ENCODE measurements at places on chromosomes 1 and 21.

DNA sequence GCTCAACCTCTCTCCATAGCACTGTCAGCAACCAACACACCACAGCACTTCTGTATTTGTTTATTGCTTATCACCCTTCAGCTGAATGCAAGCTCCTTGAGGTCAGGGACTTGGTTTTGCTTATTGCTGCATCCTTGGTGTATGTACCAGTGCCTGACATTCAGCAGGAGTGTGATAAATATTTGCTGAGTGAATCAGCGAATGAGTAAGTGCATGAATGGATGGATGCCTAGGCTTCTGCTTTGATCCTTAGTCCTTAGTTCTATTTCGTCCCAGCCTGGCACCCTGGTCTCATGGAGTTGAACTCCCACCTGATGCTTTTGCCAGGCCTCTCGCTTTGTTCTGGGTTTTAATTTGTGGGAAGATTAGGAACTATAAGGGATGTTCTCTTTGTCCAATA is 88.2 kb downstream of the ZSCAN20 start:
- DNase-seq, result no peak

GRCh38 chr1:180842491-180843275 is 70.0 kb upstream of the KIAA1614 start:
- DNase-seq, result no peak

GRCh38 chr1:91172541-91172940 is 150.7 kb upstream of the ZNF644 start:
- DNase-seq, result no peak

DNA sequence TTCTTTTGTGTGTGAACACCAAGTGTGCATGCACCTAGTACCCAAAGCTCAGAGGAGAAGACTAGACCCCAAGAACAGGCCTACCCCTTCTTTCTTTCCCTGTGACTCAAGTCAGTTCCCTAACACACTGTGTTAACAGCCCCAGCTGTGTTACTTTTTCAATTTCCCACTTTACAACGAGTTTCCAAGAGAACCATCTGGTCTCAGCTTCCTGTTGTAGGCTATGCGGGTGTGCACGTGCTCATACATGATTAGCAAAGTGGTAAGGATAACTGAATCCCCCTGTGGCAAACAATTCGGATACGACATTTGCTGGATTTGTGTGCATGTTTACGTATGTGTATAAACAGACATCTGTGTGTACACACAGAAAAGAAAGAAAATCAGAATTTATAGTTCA is 17.9 kb downstream of the IFNAR2 start:
- no peak for DNase-seq

DNA sequence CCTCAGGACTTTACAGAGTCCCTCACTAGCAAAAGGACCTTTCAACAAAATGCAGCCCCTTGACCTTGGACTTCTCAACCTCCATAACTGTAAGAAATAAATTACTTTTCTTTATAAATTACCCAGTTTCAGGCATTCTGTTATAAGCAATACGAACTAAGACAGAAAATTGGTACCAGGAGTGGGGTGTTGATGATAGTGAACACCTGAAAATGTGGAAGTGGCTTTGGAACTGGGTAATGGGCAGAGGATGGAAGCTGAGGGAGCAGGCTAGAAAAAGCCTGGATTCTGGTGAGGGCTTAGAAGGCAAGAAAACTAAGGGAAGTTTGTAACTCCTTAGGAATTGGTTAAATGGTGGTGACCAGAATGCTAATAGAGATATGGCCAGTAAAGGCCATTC is 46.8 kb downstream of the DSCAM start:
- DNase-seq, result no peak

DNA sequence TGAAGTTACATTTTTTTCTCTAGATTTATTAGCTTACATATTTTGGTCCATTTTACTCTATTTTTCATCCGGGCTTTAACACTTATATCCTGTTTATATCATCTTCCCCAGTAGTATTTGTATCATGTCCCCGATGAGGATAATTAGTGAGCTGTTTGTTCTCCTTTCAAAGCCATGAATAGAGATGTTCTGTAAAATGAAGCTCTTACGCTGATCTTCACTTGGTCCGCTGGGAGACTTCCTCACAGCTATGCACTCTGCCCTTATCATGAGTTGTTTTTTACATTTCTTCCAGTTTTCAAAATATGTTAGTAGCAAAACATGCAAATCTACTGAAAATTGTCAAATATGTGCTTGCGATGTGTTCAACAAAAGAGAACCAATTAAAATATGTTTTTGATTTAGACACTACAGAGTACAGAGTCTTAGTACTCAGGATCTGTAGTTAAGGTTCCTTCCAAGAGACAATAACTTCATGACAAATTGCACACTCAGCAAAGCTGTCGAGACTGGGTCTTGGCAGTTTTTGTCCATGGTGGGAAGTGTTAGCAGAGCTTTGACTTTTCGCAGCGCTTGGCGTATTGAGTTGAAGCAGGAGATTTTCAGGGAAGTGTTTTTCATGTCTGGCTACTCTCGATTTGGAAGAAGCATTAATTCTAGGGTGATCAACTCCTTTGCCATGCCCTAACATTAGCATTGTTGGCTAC is 292.0 kb upstream of the ADAMTS5 start:
- DNase-seq, result no peak

- no peak for DNase-seq
These were observed 212.0 kb downstream of the SLC45A1 start for GRCh38 chr1:8529901-8530300.

Measured in HT-29 (cell line).